Neural progenitor cell (in vitro differentiated cells): ENCODE measurements at places on chromosomes 1 and 21.

GRCh38 chr1:96520579-96520947, 201.0 kb upstream of the PTBP2 start:
- peak; percentile 45 for DNase-seq

- DNase-seq, result no peak
These were observed 25.6 kb downstream of the LRRC71 start for GRCh38 chr1:156945881-156946661.

GRCh38 chr21:38688068-38688467, 117.7 kb upstream of the ETS2 start:
- DNase-seq, result no peak

- no peak for DNase-seq
These were observed 90.2 kb upstream of the C1orf21 start for GRCh38 chr1:184296466-184297243.

GRCh38 chr1:15957221-15958095, 18.4 kb downstream of the ZBTB17 start:
- peak; percentile 65 for DNase-seq

- no peak for DNase-seq
These were observed 26.1 kb downstream of the MAN1C1 start for GRCh38 chr1:25642574-25643108.

DNA sequence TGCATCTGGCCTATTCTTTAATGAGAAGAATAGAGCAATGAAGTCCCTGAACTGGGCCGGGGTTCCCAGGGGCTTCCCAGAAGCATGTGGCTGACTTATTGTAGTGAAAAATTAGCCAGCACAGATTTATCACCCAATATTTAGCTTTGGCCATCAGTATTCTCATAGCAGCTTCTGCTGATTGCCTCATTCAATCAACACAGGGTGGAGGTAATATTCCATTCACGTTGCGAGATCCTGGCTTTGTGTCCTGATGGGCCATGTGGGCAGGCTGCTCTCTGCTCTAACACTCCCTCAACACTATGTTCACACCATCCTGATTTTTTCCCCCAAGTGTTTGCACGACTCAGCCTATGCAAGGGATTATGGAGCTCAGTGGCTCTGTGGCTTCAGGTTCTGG, 21.5 kb upstream of the LAMTOR5 start:
- DNase-seq, result no peak

DNA sequence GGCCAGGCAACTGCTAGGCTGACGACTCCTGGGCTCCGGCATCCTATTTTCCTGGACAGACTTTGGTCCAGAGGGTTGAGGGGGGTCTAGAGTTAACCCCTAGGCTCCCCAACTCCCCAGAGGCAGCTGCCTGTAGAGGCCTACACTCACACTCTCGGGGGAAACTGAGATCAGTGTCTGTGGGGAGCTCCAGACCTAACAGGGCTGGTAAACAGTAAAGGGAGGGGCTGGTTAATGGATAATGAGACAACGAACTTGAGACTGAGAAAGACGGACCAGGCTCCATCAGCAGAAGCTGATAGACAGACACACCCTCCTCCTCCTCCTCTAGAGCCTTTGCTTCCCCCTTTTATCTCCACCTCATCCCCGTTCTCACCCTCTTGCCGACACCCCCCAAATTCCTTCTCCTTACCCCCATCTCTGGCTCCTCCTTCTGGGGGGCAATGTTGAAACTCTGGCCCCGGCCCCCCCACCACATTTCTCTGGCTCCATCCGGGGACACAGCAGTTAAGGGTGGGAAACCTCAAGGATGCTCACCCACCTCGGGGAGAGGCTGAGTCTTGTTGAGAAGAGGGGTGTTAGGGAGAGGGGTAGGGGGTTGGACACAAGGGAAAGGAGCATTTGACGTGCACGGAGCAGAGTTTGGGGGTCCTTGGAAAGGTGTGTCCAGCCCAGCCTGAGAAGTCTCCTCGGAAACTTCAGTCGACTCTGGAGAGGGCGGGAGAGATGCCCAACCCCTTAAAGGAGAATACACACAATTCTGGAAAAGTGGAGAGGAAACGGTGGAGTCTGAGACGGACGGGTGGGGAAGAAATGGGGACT, at the start of gene MTMR11:
TSS of gene MTMR11 (minus strand) at position 710 of the 822 bp plus-strand sequence. CDS start at position 478, 232 bp downstream.
- peak; percentile 23 for DNase-seq

DNA sequence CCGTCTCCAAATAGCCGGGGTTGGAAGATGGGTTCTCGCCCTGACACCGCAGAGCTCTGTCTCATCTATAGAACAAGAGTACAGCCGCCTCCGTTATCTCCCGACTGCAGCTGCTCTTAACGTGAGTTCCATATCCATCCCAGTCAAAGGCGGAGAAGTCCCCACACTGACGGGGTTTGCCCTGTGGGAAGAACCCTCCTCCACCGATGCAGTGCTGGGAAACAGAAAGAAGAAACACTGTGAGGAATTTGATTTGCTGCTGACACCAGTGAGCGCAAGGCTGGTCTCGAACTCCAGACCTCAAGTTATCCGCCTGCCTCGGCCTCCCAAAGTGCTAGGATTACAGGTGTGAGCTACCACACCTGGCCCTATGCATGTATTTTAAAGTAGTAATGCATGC, 9.5 kb downstream of the ITLN2 start:
- no peak for DNase-seq

GRCh38 chr1:9058465-9058864, 11.0 kb downstream of the SLC2A5 start:
- peak; percentile 24 for DNase-seq

DNA sequence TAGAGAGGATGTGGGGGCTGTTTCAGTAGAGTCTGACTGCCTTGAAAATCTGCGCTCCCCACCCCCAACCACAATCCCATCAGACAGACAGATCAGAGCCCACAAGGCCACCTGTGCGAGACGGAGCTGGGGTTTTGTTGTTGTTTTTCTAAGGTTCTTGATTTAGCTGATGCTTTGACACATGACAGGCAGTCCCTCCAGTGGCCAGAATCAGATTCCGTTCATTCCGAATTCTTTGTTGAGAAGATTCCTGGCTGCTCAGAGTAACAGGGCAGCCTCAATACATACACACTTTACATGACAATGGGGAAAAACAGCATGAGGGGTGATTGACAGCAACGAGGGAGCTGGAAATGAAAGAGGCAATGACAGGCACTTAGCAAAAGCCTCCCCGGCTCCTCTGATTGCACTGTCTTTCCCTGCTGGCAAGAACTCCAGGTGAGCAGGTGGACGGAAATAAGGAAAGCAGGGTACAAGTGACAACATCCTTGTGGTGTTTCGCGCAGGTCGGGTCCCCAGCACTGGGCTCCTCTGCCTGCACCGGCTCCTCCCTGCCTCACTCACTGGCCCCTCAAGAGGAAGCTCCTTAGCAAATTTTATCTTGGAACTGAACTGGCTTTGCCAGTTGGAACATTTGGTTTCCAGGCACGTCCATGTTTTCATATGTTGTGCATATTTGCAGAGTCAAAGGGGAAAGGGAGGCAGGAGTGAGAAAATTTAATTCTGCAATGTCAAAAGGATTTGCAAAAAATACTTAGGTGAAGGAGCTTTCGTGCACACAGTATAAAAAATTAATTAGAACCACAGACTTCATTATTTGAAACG, 148.7 kb downstream of the PGBD5 start:
- DNase-seq, result peak; percentile 94

- DNase-seq, result peak; percentile 77
These were observed at the start of gene PLEKHM2 for GRCh38 chr1:15684042-15684461. PLEKHM2 (plus strand) TSS chr1:15684320; CDS start chr1:15684559, 239 bp downstream.

GRCh38 chr1:208772891-208773290, 528.7 kb upstream of the PLXNA2 start:
- no peak for DNase-seq

GRCh38 chr1:9265968-9266367, 26.7 kb upstream of the SPSB1 start:
- peak; percentile 36 for DNase-seq
